ENCODE measurements at places on chromosomes 16 and 17. TPM values are rescaled to one million over a fixed set of nuclear protein-coding genes. Genes with fewer than 3 reads are reported as not detected.

PIRT gene
- not detected for total RNA-seq

STX1B gene
- 1.5 TPM for total RNA-seq

MLYCD gene
- total RNA-seq, result 2.1 TPM

ABCA3 gene
- total RNA-seq, result 19.2 TPM

DCUN1D3 gene
- 4.2 TPM for total RNA-seq

WDR59 gene
- total RNA-seq, result 33.6 TPM

CCL23 gene
- not detected for total RNA-seq

HNF1B gene
- total RNA-seq, result 27.4 TPM

TEX19 gene
- total RNA-seq, result 0.43 TPM

KCNJ16 gene
- 0.13 TPM for total RNA-seq

SLFN14 gene
- total RNA-seq, result not detected

TBC1D10B gene
- 34.0 TPM for total RNA-seq

PRDM7 gene
- total RNA-seq, result 0.03 TPM

CD300LB gene
- total RNA-seq, result not detected

MYH4 gene
- total RNA-seq, result not detected

SLC13A2 gene
- total RNA-seq, result 0.10 TPM

PDILT gene
- total RNA-seq, result not detected

SULT1A2 gene
- total RNA-seq, result 0.08 TPM

RAC3 gene
- 40.1 TPM for total RNA-seq

HEATR9 gene
- total RNA-seq, result not detected

KRTAP9-4 gene
- not detected for total RNA-seq

RND2 gene
- total RNA-seq, result 0.13 TPM

DCTN5 gene
- 63.6 TPM for total RNA-seq

TMC7 gene
- total RNA-seq, result 7.6 TPM

HES7 gene
- 2.5 TPM for total RNA-seq

PLA2G10 gene
- total RNA-seq, result not detected

MYOCD gene
- total RNA-seq, result 1.6 TPM

ERN2 gene
- not detected for total RNA-seq

NUTF2 gene
- total RNA-seq, result 270 TPM

MT2A gene
- total RNA-seq, result 706 TPM

BPTF gene
- total RNA-seq, result 39.0 TPM

GP1BA gene
- total RNA-seq, result not detected

KCNH6 gene
- not detected for total RNA-seq

ACSM2A gene
- total RNA-seq, result not detected

PYY gene
- not detected for total RNA-seq

EPN3 gene
- 0.23 TPM for total RNA-seq

GNAO1 gene
- total RNA-seq, result 0.51 TPM

TBC1D3B gene
- total RNA-seq, result 2.4 TPM

C17orf67 gene
- 1.3 TPM for total RNA-seq

KRTAP4-5 gene
- total RNA-seq, result not detected

CA7 gene
- total RNA-seq, result not detected

SEPTIN1 gene
- 1.9 TPM for total RNA-seq

PLEKHH3 gene
- 18.5 TPM for total RNA-seq

NAGS gene
- 1.1 TPM for total RNA-seq

TRAP1 gene
- 143 TPM for total RNA-seq

SMIM5 gene
- total RNA-seq, result 0.32 TPM

PLLP gene
- 1.3 TPM for total RNA-seq

TBC1D28 gene
- total RNA-seq, result not detected

NPIPB6 gene
- 2.0 TPM for total RNA-seq

TNFRSF17 gene
- not detected for total RNA-seq

SYCE1L gene
- total RNA-seq, result 8.7 TPM

HDAC5 gene
- total RNA-seq, result 14.2 TPM
